Stimulated activated CD8-positive, alpha-beta memory T cell treated with anti-CD3 and anti-CD28 coated beads, Interleukin-4, amount 100 ng/mL, for 4 hours (primary cell): ENCODE measurements at places on chromosomes 6 and 20.

DNA sequence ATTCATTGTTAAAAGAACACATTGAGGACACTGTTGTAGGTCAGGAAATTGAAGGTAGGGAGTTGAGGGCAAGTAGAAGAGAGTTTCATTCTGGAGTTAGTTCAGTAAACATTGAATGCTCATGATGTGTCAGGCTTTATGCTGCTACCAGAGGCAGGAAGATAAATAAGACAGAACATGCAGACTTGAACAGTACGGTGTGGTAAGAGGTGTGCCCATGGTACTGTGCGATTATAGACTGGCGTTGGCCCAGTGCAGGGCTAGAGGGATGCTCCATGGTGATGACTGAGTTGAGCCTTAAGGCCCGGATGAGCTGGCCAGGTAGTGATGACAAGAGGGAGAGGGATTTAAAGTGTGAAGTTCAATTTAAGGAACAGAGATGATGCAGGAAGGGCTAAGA, 50.8 kb downstream of the CARMIL1 start:
- DNase-seq = no peak

- no peak for DNase-seq
These were observed 384.1 kb downstream of the GRIK2 start for GRCh38 chr6:101777646-101778045.

GRCh38 chr20:44886266-44886651, 754 bp downstream of the YWHAB start:
- no peak for DNase-seq

DNA sequence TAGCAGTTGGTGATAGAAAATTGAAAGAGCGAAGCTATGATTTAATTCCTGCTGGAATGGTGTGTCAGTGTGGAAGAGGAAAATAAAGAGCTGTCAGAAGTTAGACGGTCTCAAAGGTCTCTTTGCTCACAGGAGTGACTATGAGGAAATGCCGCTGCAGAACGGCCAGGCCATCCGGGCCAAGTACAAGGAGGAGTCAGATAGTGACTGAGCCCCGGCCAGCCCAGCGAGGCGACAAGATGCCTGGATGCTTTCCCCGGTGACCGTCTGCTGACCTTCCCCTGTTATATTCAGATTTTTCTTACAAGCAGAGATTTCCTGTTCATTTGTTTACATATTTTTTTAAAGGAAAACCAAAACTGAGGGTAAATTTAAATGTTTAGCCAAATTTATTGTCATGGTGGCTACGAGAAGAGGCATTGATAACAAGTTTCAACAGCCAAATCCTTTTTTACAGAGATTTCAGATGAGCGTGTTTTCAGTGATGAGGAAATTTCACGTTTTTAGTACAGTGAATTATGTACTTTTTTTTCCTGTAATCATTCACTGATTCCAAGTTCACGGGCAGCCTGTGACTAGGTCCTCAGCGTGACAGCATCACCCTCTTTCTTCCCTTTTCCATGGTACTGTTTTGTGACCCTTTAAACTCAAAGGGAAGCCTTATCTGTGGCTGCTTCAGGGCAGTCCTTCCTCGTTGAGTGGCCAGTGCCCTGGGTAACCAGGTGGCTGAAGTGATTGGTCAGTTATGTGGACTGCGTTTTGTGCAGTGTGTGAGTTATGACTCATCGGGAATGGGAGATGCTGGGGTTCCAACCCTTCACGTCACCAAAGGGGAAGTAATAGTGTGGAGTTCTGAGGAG, 12.6 kb downstream of the DYNLT1 start:
- no peak for DNase-seq
